Fibroblast of the aortic adventitia (primary cell): ENCODE measurements at places on chromosomes 1 and 21.

- DNase-seq = no peak
Observed at GRCh38 chr1:221700948-221701347, 40.9 kb downstream of the DUSP10 start.

DNA sequence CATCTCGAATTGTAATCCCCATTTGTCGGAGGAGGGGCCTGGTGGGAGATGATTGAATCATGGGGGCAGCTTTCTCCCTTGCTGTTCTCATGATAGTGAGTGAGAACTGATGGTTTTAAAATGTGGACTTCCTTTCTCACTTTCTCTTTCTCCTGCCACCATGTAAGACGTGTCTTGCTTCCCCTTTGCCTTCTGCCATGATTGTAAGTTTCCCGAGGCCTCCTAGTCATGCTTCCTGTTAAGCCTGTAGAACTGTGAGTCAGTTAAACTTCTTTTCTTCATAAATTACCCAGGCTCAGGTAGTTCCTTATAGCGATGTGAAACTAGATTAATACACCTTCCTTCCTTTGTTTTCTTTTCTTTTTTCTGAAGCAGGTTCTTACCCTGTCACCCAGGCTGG lies 13.9 kb downstream of the DNAJC6 start:
- no peak for DNase-seq

- peak; percentile 6 for DNase-seq
Observed at GRCh38 chr1:167121375-167122120, 27.7 kb downstream of the STYXL2 start.

DNA sequence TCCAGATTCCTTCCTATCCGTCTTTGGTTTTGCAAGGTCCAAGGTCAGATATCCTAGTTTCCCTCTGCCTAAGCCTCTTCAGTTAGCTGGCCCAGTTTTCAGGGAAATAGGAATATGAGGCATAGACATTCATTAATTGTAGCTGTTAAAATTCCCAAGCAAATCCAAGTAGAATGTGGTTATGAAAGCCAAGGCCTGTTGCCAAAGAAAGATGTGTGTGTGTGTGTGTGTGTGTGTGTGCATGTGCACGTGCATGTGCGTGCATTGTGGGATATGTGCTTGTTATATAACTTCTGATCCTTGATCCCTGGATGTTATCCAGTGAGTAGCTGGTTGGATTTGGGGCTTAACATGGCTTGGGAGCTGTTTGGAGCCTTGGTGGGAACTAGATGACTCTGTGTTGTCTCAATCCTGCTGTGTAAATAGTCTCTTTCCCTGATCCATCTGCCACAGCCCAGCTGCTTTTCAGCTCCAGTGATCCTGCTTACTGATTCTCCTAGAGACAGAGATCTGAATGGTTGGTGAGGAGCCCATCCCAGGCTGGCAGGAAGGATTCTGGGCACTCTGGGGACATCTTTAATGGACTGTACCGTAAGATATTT lies 70.6 kb upstream of the GCLM start:
- peak; percentile 95 for DNase-seq

DNA sequence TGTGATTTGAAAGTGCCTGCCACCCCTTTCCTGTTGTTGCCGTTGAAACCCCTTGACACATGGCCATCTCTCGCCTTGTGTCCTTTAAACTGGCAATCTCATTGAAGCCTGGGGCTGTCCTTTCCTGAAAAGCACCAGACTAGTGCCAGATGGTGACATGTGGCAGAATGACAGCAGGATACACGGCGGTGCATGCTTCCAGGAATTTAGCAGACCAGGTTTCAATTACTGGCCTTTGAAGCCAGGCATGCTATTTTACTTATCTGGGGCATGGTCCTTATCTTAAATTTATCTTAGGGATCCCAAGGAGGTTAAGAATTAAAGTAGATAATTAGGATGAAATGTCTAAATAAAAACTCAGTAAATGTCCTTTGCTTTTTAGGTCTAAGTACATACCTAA lies 15.2 kb downstream of the PLPPR4 start:
- DNase-seq = no peak

- DNase-seq = no peak
Observed at GRCh38 chr1:84264961-84265360, 36.5 kb upstream of the SAMD13 start.

- DNase-seq = no peak
Observed at GRCh38 chr1:89360716-89361115, 3.1 kb upstream of the GBP6 start.

DNA sequence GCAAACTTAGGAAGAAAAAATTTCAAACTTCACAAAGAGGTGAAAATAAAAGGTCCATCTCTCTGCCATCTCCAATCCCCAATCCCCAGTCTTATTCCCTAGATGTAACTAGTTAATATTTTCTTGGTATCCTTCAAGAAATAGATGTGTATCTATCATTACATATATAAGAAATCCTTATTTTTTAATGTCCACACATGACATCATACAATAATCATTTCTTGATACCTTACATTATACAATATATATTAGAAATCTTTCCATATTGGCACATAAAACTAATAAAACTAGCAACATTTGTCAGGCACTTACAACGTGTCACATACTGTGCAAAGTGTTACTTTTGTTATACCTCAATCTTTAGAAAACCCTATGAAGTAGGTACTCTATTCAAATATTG lies 16.2 kb downstream of the DOCK7 start:
- no peak for DNase-seq
